ENCODE measurements at places on chromosomes 2 and 18.

GRCh38 chr2:47429795-47430194, 26.8 kb downstream of the MSH2 start:
- no peak for DNase-seq

DNA sequence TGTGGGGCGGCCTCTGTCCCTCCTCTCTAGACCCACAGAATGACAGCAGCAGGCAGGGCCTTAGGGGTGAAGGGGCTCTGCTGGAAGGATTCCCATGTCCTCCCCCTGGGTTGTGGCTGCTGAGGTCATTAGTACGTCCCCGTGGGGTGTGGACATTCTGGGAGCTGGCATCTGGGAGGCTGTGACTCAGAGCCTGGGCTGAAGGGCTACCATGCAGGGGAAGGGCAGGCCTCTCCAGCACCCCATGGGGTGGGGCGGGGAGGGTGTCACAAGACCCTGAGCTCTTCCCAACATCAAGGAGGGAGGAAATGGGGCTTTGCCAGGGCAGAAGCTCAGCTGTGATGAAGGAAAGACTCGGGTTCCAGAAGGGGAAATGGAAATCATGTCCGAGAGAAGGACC, 105.8 kb upstream of the SMAD2 start:
- no peak for DNase-seq

DNA sequence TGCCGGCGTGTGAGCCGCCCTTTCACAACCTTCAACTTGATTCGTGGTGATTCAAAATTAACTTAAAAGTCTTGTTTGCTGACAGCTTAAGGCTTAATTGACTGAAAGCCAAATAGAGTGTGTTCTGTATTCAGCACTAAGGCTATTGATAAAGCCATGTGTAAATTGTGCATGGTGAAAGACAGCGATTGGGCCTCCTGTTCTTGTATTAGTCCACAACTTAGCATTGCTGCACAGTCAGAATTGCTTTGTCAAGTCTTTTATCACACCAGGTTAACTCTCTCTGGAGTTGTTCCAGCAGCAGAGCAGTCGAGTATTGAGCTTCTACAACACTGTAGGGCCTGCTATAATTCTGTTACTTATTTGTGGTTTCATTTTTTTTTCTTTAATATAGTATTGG, 210.1 kb downstream of the WDR7 start:
- no peak for DNase-seq

DNA sequence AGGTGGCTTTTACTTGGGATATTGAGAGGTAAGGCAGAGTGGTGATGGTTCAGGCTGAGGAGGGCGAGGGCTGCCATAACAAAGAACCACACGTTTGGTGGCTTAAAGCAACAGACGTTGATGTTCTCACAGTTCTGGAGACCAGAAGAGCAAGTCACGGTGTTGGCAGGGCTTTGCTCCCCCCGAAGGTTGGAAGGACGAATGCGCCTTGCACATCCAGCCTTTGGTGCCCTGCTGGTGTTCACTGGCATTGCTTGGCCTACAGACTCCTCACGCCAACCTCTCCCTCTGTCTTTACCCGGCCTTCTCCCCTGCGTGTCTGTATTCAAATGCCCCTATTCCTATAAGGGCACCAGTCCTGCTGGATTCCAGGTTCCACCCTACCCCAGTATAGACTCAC, 125.4 kb downstream of the TPO start:
- no peak for DNase-seq

- DNase-seq, result no peak
Measured at GRCh38 chr2:137539336-137539735, 424.9 kb upstream of the HNMT start.

- DNase-seq, result no peak
Measured at GRCh38 chr2:241263061-241263460, 52.4 kb downstream of the HDLBP start.

DNA sequence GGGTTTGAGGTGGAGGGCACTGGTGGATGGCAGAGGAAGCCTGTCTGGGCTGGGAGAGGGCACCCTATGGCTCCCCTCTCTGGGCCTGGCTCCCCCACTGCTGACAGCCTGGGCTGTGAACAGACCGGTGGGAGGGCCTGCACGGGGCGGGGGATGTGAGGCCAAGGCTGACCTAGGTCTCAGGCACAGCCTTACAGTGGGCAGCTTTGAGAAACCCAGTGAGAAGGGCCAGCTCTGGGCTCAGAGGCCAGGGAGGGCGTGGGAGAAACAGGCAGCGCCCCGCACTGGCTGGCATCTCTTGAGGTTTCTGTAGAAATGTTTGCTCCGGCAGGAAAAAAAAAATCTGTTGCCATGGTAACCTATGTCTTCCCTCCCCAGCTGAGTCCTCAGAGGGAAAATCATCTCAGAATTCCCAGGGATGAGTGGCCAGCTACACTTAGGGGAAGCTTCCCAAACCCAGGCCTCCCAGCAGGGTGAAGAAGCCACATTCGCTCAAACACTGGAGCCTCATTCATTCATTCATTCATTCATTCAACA, 71.7 kb upstream of the TAF1B start:
- DNase-seq, result no peak

DNA sequence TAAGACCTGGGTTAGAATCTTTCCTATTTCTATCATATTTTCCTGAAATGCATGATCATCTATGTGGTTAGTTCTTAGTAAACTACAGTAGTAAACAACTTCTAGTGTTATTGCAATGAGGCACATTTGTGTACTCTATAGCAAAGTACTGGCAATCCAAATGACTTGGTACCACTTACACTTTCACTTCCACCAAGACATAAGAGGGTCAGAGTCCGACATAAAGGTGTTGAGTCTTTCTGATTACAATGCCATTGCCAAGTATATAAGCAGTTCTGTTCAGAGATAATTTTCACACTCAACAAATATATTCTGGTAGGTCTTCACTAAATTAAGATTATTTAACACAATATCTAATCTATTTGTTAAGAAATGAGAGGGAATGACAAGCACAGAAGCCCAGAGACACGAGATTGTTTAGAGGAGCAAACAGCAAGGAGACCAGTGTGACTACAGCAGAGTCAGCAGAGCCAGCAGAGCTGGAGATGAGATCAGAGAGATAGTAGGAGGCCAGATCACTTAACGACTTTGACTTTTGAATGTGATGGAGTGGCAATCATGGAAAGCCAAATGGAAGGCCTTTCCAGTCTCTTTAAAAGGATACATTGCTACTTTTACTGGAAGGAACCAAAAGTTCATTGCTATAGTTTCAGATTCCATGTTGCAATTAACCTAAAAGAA, 27.5 kb downstream of the SOS1 start:
- no peak for DNase-seq

- no peak for DNase-seq
Measured at GRCh38 chr18:37668971-37669747, 103.6 kb upstream of the CELF4 start.

- no peak for DNase-seq
Measured at GRCh38 chr18:6885992-6886796, 156.7 kb downstream of the ARHGAP28 start.

- DNase-seq, result no peak
Measured at GRCh38 chr2:27000228-27000627, 29.8 kb downstream of the MAPRE3 start.

GRCh38 chr2:98387478-98387877, 41.2 kb downstream of the CNGA3 start:
- DNase-seq, result no peak

DNA sequence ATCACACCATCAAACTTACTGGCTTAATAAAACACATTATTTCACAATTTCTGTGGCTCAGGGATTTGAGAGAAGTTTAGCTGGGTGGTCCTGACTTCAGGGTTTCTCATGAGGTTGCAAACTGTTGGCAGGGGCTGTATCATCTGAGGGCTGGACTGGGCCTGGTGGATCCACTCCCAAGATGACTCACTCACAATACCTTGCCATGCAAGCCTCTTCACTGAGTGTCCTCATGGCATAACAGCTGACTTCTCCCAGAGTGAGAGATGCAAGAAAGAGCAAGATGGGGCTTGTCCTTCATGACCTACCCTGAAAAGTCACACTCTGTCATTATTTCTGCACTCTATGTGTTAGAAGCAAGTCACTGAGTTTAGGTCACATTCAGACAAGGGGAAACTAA, 73.8 kb downstream of the AQP4 start:
- DNase-seq, result no peak

- no peak for DNase-seq
Measured at GRCh38 chr2:36355890-36356297, 316 bp downstream of the CRIM1 start.

DNA sequence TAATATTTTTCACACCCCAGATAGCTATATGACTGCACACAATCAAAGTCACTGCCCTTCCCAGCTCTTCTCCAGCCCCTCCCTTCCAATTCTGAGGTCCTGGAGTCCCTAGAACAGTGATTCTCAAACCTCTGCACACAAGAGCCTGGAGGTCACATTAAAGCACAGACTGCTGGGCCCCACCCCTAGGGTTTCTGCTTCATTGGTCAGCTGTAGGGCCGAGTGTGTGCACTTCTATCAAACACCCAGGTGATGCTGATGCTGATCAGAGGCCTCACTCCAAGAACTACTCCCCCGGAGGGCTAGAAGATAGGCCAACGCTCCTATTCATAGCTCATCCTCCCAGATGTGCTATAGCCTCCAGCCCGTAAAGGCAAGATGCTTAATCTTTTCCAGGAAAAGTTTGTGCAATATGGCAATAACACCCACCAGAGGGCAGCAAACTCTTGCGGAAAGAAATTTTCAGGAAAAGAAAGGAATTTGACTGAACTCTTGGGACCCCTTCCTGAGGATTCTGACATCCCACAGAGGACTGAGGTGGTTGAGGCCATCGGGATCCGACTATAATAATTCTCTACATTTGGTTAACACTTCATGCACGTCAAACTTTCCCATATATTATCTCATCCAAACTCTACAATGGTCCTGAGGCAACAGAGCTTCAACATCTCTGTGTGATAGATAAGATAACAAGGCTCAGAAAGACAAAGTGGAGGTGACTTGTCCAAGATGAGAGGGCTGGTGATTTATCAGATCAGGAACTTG, 194.2 kb upstream of the PKDCC start:
- DNase-seq, result no peak

- DNase-seq, result no peak
Measured at GRCh38 chr18:66708646-66709045, 104.8 kb upstream of the CDH19 start.

- DNase-seq, result no peak
Measured at GRCh38 chr2:195447323-195447975, 209.6 kb upstream of the SLC39A10 start.

DNA sequence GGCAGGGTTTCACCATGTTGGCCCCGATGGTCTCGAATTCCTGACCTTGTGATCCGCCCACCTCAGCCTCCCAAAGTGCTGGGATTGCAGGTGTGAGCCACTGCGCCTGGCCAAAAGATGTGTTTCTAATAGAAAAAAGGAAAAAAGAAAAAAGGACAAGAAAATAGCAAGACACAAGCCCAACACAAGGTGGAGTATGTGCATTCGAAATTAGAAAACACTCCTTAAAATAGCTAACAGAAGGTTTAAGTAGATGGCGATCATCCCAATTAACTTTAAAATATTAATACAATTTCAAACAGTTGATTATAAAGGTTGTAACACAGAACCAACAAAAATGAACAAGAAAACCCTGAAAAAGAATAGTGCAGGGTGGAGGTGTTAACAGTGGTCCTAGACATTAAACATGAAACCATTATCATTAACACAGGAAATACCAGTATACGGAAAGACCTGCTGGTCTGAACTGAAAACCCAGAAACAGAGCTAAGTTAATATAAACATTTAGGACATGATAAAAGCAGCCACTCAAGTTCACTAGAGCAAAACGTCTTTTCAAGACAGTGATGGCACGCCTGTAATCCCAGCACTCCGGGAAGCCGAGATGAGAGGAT, 57.9 kb downstream of the HDLBP start:
- no peak for DNase-seq

GRCh38 chr2:127611076-127611925, 34.7 kb upstream of the GPR17 start:
- DNase-seq, result no peak

- DNase-seq, result no peak
Measured at GRCh38 chr18:8249811-8250210, 359.4 kb upstream of the RAB12 start.

GRCh38 chr2:230888824-230889400, 24.2 kb downstream of the ITM2C start:
- no peak for DNase-seq

DNA sequence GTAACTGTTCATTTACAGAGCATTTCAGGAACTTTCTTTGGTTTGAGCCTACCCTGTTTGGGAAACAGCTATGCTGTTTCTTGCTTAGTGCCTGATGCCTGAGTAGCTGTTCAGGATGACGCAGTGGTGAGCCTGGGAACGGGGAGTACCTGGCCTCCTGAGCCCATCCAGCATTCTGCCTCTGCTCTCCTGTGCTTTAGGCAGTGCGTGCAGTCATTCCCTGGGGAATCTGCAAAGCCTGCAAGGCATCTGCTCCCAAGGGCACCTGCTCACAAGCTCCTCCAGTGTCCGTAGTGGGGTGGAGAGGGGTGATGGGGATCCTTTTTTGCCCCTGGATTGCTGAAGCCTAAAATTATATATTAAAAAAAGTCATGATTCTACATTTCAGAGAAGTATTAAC, 68.8 kb downstream of the RAPGEF4 start:
- no peak for DNase-seq

DNA sequence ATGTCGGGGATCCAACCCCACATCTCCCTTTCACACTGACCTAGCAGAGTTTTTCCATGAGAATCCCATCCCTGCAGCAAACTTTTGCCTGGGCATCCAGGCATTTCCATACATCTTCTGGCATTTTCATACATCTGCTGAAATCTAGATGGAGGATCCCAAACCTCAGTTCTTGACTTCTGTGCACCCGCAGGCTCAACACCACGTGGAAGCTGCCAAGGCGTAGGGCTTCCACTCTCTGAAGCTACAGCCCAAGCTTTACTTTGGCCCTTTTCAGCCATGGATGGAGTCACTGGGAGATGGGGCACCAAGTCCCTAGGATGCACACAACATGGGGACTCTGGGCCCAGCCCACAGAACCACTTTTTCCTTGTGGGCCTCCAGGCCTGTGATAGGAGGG, 32.2 kb upstream of the TEX51 start:
- no peak for DNase-seq

GRCh38 chr18:45980229-45980628, 13.1 kb upstream of the EPG5 start:
- DNase-seq, result no peak

- no peak for DNase-seq
Measured at GRCh38 chr2:25991965-25992364, 9.7 kb upstream of the KIF3C start.

- DNase-seq, result no peak
Measured at GRCh38 chr2:235756491-235756890, 262.6 kb downstream of the AGAP1 start.

- DNase-seq, result no peak
Measured at GRCh38 chr2:227914362-227914761, 42.9 kb downstream of the DAW1 start.

DNA sequence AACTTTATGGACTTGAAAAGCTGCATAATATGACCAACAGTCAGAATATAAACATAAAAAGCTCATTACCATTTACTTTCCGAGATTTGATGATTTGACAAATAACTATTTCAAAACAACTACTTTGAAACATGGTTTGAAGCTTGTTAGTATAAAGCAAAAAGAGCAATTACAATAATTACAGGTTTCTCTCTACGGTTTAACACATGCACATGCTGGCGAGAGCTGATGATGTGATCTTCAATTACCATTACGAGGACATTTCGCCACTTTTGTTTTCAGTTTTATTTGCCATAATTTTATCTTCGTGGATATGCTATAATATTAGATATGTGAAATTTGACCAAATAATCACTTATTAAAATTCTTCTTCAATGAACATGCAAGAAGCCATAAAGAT, 270.1 kb downstream of the TCF4 start:
- no peak for DNase-seq
